ENCODE measurements at places on chromosomes 7 and 10.

DNA sequence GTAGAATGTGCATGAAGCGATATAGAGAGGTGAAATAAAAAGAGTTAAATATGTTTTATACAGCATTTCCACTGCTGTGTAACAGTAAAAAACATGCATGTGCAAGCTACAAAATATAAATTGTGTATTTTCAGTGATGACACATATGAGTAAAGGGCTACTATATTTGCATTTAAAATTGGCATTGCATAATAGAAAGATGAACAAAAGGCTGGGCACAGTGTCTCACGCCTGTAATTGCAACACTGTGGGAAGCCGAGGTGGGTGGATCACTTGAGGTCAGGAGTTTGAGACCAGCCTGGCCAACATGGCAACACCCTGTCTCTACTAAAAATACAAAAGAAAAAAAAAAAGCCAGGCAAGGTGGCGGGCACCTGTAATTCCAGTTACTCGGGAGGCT, 79.8 kb upstream of the CCDC71L start:
- no peak for DNase-seq

GRCh38 chr10:78658645-78659597, 409.8 kb upstream of the ZMIZ1 start:
- DNase-seq: no peak

DNA sequence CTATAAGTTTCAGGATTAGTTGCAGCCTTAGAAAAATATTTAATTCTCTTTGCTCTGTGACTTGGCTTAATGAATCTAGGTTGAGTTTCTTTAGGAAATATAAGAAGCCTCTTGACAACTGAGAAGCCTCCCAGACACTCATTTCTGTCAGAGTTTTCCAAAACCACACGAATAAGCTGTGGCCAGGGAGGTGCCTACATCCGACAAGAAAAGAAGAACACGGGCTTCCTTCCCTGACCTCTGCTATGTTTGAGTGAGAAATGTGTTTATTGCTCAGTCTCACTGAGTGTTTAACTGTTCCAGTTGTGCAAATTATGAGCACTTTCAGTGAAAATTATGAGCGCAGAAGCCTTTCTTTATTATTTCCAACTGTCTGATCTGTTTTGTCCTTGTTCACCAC, 105.0 kb downstream of the TRIL start:
- no peak for DNase-seq

DNA sequence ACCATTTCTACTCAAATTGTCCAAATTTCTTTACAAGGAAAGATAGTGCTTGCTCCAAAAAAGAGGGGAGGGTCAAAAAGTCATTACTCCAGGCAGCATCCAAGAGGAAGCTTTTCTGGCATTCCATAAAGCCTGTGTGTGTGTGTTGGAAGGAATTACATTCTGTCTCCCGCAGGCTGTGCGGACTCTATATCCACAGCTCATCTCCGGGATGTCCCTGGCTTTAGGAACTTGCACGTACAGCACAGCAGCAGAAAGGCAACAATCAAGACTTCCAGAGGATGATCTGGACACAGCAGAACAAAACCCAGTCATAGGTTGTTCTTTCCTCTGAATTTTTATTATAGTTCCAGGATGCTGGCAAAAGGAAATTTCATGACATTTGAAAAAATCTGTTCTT, 94.8 kb downstream of the ITIH5 start:
- peak; percentile 59 for DNase-seq

All from muscle of back (tissue), 13 donors.